CD8-positive, alpha-beta memory T cell (primary cell): ENCODE measurements at places on chromosomes 5 and 9.

DNA sequence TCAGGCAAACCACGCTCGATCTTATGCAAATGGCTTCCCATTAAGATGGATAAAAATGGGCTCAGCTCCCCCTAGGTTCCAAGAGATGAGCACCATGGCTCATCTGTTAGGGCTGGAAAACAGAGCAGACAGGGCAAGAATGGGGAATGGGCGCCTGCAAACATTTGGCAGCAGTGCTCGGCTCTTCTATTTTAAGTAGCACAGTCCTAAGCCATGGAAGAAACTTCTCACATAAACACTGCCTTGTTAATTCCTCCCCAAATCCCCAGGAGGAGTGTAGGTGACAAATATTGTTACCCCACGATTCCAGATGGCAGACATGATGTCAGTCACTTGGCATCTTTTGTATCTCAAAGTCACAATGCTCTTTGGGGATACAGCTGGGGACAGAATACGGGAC, 221.8 kb downstream of the ICE1 start:
- DNase-seq: no peak

DNA sequence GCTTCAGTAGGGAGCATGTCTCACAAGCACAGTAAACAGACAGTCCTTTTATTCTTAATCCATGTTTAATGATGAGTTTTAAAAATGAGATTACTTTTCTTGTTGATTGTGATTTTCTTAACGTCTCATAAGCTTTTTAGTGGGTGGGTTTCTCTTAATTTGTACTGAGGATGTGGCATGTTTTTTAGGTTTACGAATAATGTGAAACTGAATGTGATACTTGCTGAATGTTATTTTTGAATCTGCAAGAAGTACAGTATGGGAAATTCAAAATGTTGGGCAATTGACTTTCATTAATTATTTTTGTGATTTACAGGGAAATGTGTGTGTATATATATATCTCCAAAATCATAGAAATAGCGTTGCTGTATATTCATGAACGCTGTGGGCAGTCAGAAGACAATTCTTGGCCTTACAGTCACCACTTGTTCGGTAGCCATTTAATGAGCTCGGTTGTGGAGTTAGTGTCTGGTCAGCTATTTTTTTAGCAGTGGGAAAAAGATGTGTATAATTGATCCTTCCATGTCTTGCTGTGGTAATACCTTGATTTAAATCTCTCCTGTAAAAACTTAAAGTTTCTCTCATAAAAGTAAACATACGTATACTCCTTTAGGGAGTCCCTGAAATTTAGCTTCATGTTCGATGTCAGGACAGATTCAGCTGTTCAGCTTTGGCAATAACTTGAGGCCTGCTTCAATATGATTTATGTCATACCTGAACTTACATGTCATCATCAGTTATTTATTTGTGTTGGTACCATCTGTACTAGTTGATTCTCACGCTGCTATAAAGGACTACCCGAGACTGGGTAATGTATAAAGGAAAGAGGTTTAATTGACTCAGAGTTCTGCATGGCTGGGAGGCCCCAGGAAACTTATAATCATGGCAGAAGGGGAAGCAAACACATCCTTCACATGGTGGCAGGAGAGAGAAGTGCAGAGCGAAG, 15.0 kb downstream of the ICE1 start:
- DNase-seq: no peak

DNA sequence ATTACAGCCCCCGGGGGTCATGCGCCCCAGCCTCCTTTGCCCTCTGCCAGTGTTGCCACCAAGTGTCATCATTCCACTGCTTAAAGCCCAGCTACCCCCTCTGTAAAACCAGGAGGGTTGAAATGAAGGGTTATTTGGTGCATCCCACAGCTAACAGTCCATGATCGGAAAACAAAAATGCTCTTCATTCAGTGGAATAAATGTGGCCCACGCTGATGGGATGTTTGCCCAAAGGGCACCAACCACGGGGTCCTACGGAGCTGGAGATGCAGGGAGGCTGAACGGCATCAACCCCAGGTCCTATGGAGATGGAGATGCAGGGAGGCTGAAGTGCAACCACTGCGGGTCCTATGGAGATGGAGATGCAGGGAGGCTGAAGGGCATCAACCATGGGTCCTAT, 218.5 kb upstream of the IRX1 start:
- DNase-seq: no peak

DNA sequence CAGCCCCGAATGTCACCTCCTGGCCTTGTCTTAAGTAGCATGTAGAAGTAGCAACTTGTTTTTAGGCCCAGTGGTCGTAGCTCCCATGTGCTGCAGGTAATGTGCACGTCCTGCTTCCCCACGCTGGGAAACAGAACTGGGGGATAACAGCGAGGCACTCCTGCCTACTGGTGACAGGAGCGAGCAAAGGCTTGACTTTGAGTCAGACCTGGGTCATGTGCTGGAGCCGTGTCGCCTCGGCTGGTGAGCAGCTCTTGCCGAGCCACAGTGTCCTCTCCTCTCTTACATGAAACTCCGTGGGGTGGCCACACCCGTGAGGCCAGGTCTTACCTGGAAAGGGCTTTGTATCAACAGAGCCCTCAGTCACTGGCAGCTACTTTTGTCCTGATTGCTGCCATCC, 17.5 kb upstream of the POMT1 start:
- DNase-seq: no peak

DNA sequence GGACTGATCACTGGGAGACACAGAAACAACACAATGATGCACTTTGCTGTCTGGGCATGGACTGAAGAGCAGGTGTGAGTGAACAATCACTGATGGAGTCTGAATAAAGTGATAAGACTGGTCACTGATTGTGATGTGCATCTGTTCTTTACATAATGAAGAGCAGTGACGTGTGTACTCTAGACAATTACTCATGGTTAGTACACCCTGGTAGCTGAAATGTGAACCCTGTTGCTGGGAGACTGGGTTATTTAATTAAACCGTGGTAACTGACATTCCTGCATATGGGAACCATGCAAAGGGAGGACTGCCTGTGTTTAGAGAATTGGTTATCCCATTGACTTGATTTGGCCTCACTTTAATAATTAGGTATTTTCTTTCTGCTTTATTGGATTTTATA, 202.9 kb downstream of the NR2F1-AS1 start:
- DNase-seq: no peak

GRCh38 chr5:145917288-145917687, 19.1 kb upstream of the SH3RF2 start:
- no peak for DNase-seq

DNA sequence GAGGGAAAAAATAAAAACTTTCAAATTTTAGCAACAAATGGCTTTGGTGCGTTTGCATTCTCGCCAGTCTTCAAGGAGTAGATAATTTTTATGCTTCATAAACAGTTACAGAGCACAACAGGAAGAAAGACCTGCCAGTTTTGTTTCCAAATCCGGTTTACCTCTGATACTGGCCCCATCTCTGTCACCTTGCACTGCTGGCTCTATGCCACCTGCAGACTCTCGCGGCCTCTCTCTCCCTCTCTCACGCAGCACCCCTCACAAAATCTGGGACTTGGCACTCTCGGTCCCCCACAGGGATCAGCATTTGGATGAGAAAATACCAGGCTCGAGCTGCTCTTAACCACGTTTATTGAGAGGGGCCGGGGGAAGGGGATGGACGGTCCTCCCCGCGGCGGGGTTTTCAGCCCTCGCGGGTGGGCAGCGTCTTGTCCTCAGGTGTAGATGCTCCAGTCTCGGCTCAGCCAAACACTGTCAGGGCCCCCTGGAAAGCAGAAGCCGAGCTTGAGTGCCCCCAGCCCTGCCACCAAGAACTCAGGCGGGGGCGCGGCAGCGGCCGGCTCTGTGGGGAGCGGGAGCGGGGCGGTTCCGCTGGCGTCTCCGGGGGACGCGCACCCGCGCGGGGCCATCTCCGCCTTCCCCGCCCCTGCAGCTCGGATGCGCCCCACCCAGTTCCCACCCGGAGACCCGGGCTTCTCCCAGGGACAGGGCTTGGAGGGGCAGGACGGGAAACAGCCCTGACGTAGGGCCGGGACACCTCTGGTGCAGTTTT, 1.3 kb downstream of the SCGB3A1 start:
- DNase-seq: no peak

DNA sequence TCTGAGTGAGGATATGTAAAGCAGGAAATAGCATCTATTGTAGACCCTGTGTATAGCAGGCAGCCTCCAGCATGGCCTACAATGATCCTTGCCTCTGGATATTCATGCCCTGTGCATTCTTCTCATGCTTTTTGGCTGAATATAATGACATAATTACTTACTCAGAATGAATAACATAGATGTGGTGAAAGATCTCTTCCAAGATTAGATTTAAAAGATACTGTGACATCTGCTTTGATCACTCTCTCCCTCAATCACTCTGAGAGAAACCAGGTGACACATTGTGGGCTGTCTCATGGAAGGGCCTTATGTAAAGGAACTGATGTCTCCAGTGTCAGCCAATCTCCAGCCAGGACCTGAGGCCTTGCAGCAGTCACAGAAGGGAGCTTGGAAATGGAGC, 376.7 kb downstream of the DNAH5 start:
- DNase-seq: no peak

GRCh38 chr5:129629575-129629974, 118.3 kb upstream of the MINAR2 start:
- no peak for DNase-seq

DNA sequence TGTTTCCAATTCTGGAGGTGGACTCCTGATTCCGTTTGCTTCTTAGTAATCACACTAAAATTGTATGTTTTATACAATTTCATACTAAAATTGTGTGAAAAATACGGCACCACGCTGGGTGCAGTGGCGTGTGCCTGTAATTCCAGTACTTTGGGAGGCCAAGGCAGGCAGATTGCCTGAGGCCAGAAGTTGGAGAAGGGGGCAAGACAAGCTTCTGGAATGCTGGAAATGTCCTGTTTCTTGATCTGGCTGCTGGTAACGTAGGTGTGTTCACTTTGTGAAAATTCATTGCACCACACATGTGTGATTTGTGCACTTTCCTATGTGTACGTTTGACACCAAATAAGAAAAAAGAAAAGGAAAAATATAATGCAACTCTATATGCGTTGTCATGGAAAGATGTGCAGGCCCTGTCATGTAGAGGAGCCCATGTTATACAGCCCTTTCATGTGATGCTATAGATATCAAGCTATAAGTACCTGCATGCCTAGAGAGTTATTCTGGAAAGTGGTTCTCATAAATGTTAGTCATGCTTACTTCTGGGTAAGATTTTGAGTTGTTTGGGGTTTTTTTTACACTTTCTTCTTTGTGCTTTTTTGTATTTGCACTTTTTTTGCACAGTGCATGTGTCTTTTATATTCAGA, 119.9 kb downstream of the TMEM174 start:
- DNase-seq: no peak

- DNase-seq: no peak
Measured at GRCh38 chr9:14232111-14232510, 81.8 kb downstream of the NFIB start.

DNA sequence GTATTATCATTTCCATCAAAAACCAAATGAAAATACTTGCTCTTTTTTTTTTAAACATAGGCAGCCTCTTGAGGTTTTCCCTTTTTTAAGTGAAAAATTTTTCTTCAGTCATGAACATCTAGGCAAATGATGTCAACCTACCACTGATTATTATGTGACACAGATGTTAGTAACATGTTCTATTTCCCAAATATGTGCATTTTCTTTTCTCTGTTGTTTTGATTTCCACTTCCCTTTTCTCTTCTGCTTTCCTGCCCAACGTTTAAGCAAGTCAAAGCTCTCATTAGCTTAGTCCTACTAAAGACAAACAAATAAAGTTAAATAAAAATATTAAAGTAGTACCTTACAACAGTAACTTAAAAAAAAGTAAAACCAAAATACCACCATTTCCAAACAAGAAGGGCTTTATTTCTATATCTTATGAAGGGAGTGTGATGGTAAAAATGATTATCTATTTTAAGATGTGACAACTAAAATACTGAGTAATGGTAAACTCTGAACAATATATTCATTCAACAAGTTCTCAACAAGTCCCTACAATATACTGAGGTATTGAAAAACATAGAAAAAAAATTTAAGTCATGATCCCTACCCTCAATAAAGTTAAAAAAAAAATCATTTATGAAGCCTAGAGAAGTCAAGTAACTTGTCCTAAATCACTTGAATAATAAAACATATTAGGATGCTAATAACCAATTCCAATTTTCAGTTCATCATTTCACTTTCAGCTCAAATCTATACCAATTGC, 9.4 kb downstream of the SLC38A9 start:
- no peak for DNase-seq

- no peak for DNase-seq
Measured at GRCh38 chr9:4464911-4465513, 25.3 kb upstream of the SLC1A1 start.

DNA sequence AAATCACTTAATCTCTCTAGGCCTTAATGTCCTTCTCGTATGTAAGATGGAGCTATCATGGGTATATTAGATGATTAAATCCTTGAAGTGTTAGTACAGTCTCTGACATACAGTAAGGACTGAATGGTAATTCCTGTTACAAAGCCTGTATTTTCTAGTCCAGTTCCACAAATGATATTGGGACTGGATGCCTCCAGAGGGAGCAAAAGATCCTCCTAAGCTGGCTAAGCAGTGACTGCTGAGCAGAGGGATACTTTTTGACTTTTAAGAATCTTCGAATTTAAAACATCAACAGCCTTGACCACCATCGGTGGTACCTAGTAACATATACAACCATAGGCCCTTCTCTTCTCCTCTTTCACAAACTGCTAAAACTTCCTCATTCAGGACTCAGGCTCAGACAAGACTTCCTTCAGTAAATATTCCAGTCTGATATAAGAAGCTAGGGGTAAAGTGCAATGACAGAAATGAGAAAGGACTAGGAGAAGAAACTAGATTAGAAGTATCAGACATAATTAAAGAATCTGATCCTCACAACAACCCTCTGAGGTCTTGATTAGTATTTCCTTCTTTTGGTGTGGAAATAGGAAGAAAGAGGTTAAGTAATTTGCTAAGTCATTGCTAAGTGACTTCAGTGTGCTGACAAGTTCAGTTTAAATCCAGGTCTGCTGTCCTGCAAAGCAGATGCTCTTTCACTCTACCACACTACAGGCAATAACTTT, 13.9 kb downstream of the PTAR1 start:
- no peak for DNase-seq

DNA sequence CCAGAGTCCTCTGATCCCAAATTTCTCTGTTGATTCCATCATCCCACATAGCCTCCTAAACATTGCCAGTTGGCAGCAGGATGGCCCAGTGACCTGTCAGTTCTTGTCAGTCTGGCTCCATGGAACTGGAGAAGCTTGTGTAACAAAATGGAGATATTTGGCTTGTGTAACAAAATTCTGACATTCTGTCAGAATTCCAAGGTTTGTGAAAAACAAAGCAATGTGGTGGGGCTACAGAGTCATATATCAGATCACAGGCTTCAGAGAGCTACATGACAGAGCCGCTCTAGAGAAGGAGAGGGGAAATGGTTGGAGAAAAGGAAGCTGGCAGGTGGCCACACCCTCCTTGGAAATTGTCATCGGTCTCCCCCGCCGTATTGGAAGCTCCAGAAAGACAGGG, 75.4 kb upstream of the MAN2A1 start:
- DNase-seq: no peak

DNA sequence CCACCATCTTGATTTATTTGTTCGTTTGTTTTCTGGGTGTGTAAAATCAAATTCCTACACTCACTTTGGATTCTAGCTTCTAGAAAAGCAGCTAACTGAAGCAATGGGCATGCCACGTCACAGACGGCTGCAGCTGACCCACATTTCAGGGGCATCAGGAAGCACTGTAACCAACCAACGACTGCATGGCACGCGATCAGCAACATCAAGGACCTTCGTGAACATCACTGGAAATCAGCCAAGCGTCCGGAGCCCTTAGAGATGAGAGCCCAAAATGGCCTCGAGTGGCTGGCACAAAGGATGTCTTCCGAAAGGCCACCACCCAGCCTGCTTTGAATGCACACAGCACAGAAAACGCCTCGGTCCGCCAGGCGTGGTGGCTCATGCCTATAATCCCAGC, 191.1 kb downstream of the OLFM1 start:
- no peak for DNase-seq

- no peak for DNase-seq
Measured at GRCh38 chr5:93607367-93608258, 24.6 kb downstream of the NR2F1 start.
